Central memory CD4-positive, alpha-beta T cell (primary cell): ENCODE measurements at places on chromosomes 11 and 22.

DNA sequence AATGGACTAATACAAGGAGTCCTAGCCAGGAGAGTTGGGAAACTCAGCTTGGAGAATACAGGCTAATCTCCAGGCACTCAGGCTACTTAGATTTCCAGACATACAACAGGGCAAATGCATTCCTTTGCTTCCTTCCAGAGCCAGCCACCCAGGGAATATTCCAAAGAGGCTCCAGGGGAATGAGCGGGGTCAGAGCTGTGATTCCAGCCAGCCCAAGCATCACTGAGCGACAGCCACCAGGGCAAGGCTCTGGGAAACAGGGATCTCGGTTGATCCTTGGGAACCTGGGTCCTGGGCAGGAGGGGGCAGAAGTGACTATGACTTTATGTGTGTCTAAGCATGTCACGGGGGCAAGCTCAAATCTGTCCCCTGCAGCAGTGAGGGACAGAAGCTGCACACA, 112.3 kb upstream of the LMO1 start:
- no peak for DNase-seq

GRCh38 chr22:25202290-25202921, 2.7 kb downstream of the CRYBB3 start:
- DNase-seq = peak; percentile 6

DNA sequence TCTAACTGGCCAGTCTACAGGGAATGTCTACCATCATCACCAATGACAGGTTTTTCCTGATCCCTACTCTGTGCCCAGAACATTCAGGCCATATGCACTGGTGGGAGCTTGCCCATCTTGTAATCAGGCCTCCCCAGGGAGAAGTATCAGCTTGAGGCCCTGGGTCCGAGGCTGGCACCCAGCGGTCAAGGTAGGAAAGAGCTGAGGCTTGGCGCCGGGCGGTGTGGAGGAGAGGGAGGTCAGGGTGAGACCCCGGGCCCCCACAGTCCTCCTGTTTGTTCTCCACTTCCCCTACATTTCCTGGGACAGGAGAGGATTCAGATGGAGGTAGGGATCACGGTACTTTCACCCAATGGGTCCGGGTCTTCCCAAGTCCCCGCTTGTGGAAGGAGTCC, 15.5 kb downstream of the TSKU start:
- no peak for DNase-seq

- no peak for DNase-seq
Observed at GRCh38 chr11:109109150-109109549, 312.8 kb upstream of the C11orf87 start.

DNA sequence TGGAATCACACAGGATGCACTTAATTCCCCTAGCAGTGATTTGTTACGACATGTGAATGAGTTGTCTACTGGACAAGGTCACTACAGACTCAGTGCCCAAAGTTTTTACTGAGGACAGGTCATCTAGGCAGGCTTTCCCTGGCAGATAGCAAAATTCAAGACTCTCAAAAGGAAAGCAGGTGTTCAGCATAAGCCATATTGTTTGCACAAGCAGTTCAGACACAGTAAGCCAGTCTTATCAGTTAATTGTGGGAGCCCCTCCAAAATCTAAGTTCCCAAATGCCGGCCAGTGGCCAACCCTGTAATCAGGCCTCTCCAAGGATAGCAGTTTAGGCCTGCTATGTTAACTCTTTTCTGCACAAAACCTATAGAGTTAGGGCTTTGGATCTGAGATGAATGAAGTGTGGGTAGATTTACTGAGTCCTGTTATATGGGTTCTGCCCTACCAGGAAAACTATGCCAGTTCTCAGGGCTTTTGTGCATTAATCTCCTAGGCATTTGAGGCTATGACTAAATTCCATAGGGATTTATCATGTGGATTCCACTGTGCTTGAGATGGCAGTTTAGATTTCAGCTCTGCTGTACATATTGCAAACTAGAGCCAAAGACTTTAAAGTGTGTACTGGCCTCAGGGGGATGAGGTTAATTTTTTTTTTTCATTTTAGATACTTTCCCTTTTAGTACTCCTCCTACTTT, 4.8 kb upstream of the ARHGEF12 start:
- no peak for DNase-seq
